Tibial artery (tissue), 4 donors: ENCODE measurements at places on chromosomes 5 and 9.

GRCh38 chr5:43236653-43237355 lies 44.8 kb downstream of the NIM1K start:
- DNase-seq = no peak

GRCh38 chr5:153807801-153808200 lies 230.9 kb downstream of the FAM114A2 start:
- DNase-seq = no peak

DNA sequence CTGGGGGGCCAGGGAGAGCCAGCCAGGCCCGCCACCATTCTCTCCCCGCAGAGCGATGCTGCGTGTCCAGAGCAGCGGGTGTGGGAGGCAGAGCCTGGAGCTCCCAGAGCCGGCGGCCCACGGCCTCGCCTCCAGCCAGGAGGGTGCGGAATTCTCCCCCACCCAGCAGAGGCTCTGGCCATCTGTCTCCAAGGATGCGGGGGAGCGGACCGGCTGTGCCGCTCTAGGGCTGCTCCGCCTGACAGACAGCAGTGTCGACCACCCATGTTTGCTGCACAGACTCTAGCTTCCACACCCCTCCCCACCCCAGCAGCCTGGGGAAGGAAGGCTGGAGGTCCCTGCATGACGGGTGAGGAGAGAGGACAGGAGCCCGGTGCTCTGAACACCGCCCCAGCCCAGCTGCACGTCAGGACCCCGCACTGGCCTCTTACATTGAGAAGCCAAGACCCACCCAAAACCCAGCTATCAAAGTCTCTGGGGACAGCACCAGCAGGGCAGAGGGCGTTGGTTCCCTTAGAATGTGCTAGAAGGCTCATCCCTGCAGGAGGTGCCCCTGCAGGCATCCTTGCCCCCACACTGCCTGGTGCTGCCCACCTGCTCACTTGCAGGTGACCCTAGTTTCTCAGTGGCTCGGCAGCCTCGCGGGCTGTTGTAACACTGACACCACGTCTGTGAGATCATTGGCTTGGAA lies 29.7 kb upstream of the FCN1 start:
- no peak for DNase-seq

- DNase-seq = no peak
Measured at GRCh38 chr5:1034421-1034905, 25.9 kb downstream of the NKD2 start.

- DNase-seq = no peak
Measured at GRCh38 chr9:75358846-75359245, 270.5 kb downstream of the OSTF1 start.

- DNase-seq = no peak
Measured at GRCh38 chr9:1939926-1940368, 75.2 kb upstream of the SMARCA2 start.

GRCh38 chr9:27385606-27386322 lies 88.8 kb upstream of the EQTN start:
- DNase-seq = no peak

DNA sequence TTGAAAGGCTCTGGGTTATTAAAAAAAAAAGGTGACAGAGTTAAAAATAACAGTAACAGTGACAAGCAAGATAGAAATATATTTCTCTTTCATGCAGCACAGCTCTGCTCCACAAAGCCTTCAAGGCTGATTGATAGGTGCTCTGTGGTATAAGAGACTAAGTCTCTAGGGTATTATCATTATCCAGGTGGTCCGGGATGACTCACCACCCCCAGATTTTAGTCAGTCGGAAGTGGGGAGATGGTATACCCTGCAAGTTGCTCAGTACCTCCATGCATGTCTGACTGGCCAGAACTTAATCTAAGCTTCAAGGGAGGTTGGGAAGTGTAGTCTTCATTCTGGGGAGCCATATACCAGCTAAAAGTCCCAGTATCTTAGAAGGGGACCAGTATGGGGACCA lies 76.1 kb downstream of the SLC1A3 start:
- DNase-seq = no peak

- DNase-seq = no peak
Measured at GRCh38 chr9:115359017-115359780, 241.2 kb upstream of the TNC start.

DNA sequence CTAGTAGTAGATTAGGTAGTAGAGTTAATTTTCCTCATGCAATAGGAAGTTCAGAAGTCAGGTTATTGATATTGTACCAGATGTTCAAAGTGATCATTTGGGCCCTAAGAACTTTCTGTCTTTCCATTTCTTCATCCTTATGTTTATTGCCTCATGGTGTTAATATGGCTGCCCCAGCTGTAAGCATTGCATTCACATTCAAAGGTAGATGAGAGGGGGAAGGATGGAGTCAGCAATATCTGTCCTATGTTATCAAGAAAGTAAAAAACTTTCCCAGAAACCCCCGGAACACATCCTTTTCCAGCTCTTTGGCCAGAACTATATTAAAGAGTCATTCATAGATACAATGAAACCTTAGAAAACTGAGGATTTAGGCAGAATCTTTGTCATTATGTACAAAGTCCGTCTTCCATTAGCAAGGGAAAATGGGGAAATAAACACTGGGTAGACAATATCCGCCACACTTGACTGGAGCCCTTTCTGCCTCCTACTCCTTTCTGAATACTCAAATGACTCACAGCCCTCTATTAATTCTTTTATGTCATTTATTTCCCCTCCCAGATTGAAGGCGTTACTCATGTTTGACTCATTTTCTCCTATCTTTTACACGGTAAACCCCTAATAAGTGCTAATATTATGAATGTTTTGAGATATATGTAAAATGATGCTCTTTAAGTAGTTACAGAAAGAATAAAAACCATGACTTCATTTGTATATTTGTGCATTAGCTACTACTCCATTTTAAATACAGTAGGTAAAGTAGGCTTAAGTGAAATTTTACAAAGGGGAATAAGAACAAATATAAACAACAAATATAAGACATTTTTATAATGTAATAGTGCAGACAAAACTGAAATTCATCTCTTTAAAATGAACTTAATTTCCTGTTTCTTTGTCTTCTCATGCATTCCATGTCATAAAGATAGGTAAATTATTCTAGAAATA lies 127.6 kb downstream of the SLF1 start:
- DNase-seq = no peak

DNA sequence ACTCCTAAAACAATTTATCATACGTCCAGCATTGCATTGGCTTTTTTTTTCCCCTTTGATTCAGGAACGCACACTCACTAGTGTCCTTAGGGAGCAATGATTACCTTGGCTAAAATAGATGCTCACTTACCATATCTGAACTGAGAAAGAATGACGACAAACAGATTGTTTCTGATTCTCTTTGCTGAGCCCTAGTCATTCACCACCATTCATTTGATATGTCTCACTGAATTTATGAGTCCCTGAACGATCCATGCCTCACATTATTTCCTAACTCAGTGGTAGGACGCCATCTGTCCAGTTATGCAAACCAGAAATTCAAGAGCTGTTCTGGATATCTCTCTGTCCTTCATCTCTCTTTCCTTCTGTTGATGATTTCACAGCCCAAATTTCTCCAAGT lies 39.3 kb upstream of the DAB2 start:
- DNase-seq = no peak

GRCh38 chr9:82147798-82148425 lies 159.3 kb downstream of the SPATA31D1 start:
- DNase-seq = no peak

GRCh38 chr5:16981700-16982099 lies 45.6 kb upstream of the MYO10 start:
- no peak for DNase-seq

DNA sequence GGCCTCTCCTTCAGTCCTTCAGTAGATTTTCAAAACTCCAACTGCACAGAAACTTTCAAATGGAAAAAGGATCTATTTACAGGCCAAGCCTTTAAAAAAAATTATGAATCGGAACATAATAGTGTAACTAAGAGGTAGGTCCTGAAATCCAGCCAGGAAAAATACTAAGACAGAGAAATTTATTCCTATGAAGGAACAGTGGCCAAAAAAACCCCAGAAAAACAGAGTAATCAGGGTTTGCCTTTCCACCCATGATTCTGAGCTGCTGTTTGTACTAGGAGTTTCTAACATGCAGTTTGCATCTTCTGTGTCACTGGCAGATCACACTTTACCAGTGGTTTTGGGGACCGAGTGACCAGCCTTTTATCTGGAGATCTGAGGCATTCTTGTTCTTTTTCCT lies 93.1 kb upstream of the TMED7 start:
- DNase-seq = no peak

DNA sequence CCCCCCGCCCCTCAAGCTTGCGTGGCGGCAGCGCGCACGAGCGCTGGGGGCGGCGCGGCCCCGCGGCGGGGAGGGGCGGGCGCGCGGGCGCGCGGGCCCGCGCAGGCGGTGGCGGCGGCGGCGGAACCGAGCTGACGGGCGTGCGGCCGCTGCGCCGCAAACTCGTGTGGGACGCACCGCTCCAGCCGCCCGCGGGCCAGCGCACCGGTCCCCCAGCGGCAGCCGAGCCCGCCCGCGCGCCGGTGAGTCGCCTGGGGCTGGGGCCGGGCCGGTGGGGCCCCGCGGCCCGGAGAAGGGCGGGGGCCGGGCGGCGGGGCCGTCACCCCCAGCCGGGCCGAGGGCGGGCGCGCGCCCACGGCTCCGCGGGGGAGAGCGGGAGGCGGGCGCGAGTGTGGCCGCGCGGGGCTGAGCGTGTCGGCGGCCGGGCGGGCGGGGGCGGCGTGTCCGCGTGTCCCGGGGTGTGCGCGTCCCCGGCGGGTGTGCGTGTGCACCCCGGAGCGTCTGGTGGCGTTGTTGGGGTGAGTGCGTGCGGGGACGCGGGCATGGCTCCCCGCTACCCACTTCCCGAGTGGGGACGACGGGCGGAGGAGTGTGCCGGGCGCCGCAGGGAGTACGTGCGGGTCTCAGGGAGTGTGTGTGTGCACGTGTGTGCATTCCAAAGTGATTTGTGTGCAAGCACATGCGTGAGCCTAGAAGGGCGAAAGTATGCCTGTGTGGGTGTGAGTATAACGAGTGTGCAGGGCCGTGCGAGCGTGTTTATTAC lies at the start of gene NEK6:
Gene NEK6, plus strand, starts transcription at position 106 of the 763 bp plus-strand sequence. CDS start 44,016 bp downstream, outside the sequence.
- peak; percentile 78 for DNase-seq

GRCh38 chr5:22521521-22521920 lies 331.6 kb downstream of the CDH12 start:
- no peak for DNase-seq

- no peak for DNase-seq
Measured at GRCh38 chr9:119829186-119829585, 460.0 kb upstream of the BRINP1 start.

GRCh38 chr9:90103771-90104170 lies 499.0 kb downstream of the GADD45G start:
- DNase-seq = no peak

DNA sequence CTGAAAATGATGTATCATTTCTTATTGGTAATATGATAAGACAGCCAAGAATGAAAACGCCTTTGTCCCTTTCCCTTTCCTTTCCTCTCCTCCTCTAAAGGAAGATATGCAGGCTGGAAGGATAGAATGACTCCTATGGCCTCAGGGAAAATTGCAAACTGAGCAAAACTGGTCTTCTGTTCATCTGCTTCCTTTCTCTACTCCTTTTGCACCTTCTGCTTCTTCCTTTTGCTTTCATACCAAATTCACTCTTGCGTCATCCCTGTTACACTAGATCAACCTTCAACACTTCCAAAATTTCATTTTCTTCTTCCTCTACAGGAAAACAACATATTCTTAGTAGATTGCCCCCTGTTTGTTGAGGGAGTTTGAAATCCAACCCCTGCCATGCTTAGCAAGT lies 234.1 kb downstream of the ADAMTS6 start:
- DNase-seq = no peak

- DNase-seq = no peak
Measured at GRCh38 chr9:130295945-130296782, 30.6 kb downstream of the HMCN2 start.

DNA sequence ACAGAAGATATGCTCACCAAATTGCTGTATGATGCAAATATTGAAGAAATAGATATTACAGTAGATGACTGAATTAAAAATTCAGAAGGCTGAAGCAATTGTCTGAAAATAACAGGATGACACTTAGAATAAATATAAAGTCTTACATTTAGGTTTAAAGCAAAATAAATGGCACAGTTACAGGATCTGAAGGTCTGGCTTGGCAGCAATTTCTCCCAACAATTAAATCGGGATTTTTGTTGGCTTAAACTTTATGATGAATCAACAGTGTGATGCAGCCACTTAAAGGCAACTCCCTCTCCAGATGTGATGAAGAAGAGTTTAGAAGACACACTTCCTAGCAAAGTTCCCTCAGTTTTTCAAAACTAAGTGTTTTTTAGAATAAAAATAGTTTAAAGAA lies 80.5 kb downstream of the NREP start:
- no peak for DNase-seq

DNA sequence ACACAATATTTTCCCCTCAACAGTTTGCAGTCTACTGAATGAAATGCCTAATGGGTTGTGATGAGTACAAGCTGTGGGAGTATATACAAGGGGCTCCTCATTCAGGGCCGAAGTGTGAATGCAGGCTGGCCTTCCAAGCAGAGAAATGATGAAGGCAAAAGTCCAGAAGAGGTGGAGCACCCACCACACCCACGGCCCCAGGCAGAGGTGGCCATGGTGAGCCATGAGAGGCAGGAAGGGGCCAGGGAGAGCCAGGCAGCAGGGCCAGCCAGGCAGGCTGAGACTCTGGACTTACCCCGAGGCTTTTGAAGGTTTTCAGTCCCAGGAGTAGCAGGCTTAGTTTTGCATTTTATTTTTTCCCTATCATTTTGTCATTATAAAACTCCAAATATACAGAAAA lies 218.1 kb downstream of the AUH start:
- no peak for DNase-seq

GRCh38 chr9:114799441-114799840 lies 6.4 kb downstream of the TNFSF15 start:
- DNase-seq = no peak

DNA sequence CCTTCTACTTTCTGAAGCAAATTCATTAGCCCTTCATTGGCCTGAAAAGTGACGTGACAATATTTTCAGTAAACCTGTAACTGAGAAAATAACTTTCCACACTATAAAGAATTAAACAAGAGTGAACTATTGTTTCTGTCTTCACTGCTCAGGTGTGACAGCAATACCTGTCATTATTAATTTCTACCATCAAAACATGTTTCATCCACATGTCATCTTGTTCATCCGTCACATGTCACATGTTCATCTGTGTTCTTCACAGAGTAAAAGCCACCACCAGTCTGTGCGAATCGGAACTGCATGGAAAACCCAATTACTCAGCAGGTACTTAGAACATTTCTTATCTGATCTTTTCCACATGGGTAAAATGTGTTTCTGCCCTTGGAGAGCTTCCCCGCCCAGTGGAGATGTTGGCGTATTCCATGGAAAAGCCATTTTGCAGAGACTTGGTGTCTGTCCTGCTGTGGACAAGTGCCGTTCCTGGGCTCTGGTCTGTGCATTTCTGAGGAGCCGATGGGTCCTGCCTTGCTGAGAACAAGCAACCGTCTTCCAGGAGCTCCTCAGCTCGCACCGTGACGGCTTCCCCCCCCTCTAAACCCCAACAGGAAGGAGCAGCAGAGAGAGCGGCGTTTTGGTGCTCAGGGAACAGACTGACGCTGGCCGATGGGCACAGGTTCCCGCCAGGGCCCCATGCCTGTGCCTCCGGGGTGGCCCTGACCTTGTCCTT lies 10.6 kb upstream of the EXOC3 start:
- DNase-seq = peak; percentile 41
